ENCODE measurements at places on chromosomes 16 and 17.

DNA sequence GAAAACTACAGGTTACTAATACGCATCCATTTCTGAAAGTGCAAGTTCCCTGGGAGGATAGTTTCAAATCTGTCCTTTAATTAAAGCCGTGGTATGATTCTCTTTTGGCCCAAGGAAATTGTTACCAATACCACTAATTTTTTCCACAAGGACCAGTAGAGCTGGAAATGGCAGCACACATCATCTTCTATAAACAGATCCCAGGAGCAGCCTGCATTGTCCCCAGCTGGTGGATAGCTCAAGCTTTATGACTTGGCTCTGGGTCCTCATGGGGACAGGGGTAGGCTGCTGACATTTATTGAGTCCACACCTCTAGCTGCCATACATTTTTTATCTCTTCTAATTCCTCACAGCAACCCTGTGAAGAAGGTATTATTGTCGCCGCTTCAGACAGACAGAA is 35.8 kb upstream of the BHLHA9 start:
- no peak for DNase-seq

GRCh38 chr16:76681296-76681695 is 404.1 kb downstream of the CNTNAP4 start:
- no peak for DNase-seq

DNA sequence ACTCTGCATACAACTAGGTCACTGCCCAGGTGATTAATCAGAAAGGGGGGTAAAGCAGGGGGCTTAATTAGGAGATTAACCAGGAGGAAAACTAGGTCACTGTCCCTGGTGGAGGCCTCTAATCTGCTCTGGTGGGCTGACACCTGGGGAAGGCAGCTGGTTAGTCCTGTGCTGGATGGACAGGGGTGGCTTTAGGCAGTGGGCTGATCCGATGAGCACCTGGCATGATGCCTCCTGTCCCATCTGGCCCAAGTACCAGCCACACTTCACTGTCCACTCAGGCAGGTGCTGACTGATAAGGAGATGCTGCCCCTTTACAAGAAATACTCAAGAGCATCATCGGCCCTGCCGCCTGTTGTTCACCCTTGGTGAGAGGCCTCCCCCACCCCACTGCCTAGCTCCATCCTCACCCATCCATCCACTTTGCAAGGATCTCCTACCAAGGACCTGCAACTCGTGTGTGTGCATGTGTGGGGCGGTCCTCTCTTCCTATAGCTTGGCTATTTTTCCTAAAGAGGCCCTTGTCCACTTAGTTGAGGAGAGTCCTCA is 13.8 kb upstream of the RCVRN start:
- DNase-seq: no peak

DNA sequence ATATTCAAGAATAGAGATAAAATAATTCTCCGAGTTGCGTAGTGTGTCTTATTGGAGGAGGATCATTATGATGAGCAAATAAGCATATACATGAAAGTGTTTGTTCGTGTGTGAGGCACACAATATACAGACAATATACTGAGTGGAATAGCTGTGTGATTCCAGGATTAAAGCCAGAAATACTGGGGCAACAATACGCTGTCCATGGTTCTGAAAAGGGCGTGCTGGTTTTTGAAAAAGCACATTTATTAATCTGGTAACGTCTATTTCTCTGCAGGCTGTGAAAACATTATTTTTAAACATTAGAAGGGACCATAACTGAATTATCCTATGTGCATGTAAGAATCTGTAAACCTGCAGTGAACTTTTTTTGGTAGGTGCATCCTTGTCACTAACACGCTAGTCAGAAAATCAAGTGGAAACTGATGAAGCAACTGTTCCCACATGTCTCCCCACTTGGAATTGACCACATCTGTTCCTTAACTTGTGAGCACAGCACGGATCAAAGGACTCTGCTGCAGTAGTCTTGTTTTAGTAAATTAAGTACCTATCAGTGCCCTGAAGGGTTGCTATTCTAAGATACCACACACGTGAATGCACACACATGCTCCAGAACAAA is 346.0 kb downstream of the GRIN2A start:
- DNase-seq: no peak

DNA sequence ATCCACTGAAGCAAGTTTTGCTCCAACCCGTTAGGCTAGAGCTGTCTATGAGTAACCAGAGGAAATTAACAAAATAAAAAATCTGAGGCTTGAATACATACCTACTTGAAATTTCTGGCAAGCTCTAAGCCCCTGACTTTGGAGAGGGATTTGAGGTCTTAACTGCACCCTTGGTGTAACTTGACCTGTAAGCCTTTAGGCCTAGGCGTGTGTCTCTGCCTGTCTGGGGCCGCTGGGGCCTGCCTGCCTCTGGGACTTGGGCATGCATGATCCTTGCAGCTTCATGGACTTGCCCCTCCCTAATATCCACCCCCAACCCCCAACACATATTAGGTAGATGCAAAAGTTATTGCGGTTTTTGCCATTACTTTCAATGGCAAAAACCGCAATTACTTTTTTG is 3.7 kb upstream of the CDC42EP4 start:
- DNase-seq: no peak

GRCh38 chr16:8885674-8886592 is 3.8 kb downstream of the LITAFD start:
- no peak for DNase-seq

GRCh38 chr17:63573634-63574033 is 23.4 kb downstream of the DCAF7 start:
- no peak for DNase-seq

DNA sequence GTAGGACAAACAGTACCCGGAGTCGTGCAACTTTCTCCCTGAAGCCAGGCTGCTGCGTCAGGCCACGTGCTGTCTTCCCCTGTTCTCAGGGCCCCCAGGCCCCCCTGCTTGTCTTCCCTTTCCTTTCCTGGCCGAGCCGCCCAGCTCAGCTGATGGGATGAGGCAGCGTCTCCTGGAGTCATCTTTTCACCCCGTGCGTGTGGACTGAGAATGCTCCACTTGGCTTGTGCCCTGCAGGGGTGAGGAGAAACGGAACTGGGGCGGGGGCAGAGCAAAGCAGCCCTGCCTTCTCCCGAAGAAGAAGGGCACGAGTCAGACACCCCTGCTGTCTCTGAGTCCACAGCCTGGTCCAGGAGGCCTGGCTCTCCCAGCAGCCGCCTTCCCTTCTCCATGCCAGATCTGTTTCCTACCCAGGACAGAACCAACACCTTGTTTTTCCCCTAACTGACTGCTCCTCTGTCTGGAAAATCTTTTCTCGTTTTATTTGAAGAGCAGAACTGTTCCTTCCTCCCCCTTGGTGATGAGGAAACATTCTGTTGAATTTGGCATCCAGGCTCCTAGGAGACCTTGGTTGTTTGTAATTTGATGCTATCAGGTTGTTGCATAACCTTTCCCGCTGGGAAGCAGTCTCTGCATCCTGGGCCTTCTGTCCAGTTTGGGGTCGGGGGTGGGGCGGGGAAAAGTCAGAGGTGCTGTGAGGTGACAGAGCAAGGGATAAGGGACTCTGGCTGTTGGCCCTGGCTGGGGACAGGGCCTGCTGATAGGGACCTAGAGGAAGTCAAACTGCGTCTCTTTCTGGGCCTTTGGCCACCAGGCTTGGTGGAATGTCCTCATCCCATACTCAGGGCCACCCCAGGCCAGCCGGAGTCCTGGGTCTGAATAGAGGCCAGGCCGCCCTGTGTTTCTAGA is 78.8 kb downstream of the WIPI1 start:
- DNase-seq: no peak

GRCh38 chr17:4594931-4595684 is 10.8 kb downstream of the SMTNL2 start:
- DNase-seq: no peak

DNA sequence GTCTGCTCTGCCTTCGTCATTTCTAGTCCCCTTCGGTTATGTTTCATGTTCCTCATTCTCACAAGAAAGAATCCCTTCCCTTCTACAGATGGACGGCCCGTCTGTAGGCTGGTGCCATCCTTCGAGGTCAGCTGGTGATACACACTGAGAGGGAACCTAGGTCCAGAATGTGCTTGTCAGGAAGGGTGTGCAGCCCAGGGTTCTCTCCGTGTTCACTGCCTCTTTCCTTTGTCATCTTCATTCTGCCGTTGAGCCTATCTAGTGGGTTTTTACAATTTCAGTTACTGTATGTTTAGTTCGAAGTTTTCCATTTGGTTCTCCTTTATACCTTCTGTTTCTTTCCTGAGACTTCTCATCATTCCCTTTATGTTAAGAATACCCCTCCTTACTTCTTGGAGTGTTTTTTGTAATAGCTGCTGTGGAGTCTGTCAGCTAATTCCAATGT is 18.9 kb downstream of the KIAA0513 start:
- no peak for DNase-seq

DNA sequence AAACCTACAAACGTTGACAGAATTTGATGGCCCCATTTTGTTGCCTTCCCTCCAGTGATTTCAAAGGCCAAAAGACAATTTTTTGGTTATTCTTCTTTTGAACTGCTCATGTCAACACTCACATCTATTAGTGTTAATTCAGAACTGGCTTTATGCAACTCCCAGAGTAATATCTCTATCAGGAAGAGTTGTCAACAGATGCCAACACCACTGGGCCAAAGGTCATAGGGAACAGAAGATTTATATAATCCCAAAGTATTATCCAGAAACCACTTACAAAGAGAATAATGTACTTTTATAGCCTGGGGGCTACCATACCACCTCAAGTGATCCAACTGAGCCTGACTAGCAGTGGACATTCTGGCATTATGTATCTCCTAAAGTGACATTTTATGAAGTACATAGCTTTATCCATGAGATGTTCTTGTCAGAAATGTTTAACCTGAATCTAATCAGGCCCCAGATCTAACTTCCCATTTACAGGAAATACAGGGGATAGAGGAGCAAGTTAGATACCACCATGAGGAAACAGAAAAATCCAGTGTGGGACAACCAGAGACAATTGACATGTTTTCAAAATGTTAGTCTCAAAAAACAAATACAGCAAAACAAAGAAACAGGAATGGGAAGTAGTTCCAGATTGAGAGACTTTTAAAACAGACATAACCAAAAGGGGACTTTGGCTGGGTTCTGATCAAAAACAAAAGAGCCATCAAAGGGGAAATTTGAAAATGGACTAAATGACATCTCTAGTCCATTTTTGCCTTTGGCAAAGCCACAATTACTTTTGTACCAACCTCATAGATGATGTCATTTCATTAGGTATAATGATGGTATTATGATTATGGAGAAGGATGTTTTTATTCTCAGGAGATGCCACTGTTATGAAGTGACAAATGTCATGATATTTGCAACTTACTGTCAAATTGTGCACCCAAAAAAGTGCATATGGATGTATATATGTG is 18.5 kb downstream of the FAM117A start:
- DNase-seq: no peak

Measured in NCI-H1417 treated with DMSO at 0.1 percent for 48 hours (cell line).